GF-D8 (cell line): ENCODE measurements at places on chromosomes 12 and 14.

DNA sequence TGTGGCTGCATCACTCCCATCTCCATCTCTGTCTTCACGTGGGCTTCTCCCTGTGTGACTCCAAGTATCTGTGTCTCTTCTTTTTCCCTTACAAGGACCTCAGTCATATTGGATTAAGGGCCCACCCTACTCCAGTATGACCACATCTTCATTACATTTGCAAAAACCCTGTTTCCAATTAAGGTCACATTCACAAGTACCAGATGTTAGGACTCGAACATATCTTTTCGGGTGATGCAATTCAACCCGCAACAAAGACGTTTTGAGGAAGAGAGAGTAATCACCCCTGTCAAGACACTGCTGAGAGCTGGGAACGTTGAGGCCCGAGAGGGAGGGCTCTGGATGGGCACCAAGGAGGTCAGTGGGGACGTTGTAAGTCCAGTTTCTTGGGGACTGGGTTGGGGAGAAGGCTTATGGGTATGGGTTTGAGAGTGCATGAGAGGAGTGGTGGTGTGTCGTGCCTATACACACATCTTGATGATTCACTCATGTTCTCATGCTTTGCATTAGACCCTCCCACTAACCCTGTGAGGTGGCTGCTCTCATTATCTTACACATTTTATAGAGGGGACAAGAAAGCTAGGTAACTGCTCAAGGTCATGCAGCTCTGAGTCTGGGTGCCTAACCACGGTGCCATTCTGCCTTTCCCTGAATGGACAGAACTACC, 12.1 kb upstream of the IFI27 start:
- DNase-seq: no peak

GRCh38 chr12:31231611-31232360, 94.2 kb downstream of the SINHCAF start:
- DNase-seq: no peak

DNA sequence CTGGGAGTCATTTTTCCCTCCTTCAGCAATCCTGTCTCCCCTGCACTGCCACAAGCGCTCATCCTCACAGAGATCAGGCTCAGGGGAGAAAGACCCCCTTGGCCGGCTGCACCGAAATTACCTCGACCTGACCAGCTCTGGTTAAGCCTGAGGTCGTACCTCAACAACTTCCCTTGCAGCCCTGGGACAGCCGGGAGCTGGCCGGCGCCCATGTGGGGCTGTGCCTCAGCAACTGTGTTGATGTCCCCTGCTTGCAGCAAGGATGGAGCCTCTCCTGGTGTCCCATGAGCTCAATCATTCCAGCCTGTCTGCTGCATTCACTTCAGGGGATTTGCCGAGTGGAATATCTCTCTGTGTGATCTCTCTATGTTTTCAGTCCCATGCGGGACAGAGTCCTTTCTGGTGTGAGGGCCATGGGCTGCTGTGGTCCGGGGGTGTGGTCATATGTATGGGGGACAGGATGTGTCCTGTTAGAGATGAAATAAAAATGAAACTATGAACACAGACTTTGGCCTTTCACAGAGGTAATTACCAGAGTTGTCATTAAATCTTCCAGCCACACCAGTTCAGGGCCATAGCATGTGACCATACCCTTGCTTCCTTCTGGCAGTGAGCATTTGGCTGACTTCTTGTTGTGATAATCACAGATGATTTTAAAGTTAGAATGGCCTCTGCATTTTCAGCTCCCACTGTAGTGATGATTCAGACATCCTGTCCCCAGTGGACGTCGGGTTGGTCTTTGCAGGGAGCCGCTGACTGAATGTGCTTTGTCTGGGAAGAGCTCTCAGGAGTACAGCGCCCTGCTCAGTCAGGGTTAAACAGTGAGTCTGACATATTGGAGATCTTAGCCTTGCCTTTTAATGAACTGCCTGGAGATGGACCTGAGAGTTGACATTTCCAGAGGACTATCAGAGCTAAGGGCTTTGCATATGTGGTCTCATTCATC, 405.9 kb downstream of the AACS start:
- DNase-seq: no peak

- DNase-seq: no peak
Observed at GRCh38 chr12:76138656-76139055, 54.2 kb upstream of the NAP1L1 start.
